ENCODE measurements at places on chromosomes 2 and 18.

- no peak for DNase-seq
These were observed 7.4 kb downstream of the CNNM4 start for GRCh38 chr2:96768083-96768561.

- peak; percentile 69 for DNase-seq
These were observed 4.7 kb downstream of the CDK5R2 start for GRCh38 chr2:218964041-218964771.

GRCh38 chr2:68605939-68606338, 37.4 kb upstream of the PROKR1 start:
- DNase-seq = no peak

DNA sequence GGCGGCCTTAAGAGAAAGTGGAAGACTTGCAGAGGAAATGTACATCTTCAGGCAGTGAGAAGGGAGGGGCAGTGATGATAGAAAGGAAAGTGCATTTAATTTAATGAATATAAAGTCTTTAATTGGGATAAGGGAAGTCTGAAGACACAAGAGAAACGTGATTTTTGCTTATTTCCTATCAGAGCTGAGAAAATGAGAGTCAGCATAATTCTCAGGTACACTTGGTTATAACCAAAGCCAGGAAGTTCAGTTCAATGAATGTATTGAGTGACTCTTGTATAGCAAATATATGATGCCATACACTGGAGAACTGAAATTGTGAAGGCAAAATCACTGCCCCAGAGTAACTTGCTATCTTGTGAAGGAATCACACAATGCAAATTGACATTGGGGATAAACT, 256.3 kb downstream of the LRRTM1 start:
- no peak for DNase-seq

GRCh38 chr2:165535471-165535870, 66.0 kb downstream of the CSRNP3 start:
- DNase-seq = peak; percentile 1

DNA sequence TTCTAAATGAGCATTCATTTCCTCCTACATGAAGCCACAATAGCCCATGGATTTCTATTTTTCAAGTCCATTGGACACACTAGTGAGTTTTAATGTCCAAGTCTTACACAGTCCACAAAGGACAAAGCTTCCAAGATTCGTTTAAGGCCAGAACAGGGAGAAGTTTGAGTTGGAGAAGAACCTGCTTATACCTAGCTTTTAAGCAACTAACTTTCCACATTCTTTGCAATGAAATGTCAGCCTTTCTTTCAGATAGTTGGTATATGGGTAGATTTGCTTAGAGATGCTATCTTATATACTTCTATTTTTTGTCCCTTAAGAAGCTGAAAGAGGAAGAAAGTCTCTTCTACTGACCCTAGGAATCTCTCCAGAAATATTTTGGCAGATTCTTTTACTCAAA, 66.1 kb upstream of the NPAS2 start:
- no peak for DNase-seq

DNA sequence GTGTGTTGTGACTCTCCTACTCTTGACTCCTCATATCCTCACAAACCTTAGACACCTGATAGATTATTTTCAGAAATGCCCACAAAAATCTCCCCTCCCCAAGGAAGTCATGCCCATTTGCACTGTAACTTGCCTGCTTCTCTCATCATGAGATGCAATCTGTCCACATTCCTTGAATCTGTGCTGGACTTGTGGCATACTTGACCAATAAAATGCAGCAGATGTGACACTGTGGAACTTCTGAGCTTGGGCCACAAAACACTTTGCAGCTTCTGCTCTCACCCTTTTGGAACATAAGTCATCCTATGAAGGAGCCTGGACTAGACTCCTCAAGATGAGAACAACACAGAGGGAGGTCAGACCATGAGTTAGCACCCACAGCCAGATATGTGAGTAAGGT, 4.4 kb upstream of the PID1 start:
- DNase-seq = peak; percentile 41

DNA sequence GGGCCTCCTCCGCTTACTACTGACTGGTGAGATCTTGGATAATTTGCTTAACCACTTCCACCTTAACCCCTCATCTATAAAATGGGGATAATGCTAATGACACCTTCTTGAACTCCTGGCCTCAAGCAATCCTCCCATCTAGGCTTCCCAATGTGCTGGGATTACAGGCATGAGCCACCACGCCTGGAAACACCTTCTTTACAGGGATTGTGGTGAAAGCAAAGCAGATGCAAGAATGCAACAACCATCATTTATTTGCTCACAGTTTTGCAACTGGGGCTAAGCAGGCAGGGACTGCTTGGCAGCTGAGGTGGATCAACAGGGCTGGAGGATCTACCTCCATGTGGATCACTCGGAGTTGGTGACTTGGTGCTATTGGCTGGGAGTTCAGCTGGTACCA, 76.2 kb upstream of the ZNF532 start:
- peak; percentile 38 for DNase-seq

- DNase-seq = peak; percentile 51
These were observed 127.8 kb downstream of the CERS6 start for GRCh38 chr2:168583710-168584521.

- no peak for DNase-seq
These were observed 55.3 kb upstream of the CHMP1B start for GRCh38 chr18:11795916-11796315.

DNA sequence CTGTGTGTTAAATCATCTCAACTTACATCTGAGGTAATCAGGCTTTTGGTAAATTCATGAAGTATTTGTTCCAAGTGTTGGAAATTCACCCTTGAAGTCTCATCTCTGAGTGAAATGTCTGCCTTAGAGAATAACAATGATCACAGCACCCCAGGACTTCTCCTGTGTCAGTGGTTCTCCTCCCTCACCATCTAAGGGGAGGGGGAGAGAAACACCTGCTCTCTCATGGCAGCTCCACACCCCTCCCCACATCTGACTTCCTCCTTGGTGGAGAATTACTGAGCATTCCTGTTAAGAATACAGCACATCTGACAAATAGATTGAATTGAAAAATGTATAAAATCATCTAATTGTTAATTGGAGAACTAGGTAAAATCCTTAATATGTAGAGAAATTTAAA, 532.1 kb downstream of the RNF144A start:
- no peak for DNase-seq

Measured in EH (cell line).